Stimulated activated CD8-positive, alpha-beta memory T cell treated with anti-CD3 and anti-CD28 coated beads, Interleukin-4, amount 100 ng/mL, for 4 hours (primary cell): ENCODE measurements at places on chromosomes 7 and 10.

- DNase-seq: no peak
Measured at GRCh38 chr7:5510426-5511045, 86.9 kb upstream of the TNRC18 start.

GRCh38 chr10:33260403-33261149 is 73.9 kb downstream of the NRP1 start:
- DNase-seq: no peak

- no peak for DNase-seq
Measured at GRCh38 chr7:156607332-156608172, 33.0 kb upstream of the RNF32 start.

DNA sequence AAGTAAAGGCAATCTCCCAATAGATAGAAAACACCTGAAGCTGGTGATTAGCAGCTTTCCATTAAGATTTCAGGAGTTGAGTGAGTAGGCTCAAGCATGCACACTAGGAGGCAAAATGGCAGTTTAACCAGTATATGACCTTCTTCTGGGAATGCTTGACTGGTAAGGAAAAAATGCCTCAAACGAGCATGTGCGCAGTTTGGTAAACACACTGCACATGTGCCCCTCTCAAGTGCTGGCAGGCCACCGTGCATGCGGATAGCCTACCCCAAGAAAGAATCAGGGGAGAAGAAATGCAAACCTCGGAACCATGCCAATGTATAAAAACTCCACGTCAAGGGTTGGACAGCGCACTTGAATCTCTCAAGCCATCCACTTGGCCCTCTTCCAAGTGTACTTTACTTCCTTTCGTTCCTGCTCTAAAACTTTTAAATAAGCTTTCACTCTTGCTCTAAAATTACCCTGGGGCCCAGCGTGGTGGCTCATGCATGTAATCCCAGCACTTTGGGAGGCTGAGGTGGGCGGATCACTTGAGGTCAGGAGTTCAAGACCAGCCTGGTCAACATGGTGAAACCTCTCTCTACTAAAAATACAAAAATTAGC is 98.8 kb upstream of the CDK1 start:
- no peak for DNase-seq

DNA sequence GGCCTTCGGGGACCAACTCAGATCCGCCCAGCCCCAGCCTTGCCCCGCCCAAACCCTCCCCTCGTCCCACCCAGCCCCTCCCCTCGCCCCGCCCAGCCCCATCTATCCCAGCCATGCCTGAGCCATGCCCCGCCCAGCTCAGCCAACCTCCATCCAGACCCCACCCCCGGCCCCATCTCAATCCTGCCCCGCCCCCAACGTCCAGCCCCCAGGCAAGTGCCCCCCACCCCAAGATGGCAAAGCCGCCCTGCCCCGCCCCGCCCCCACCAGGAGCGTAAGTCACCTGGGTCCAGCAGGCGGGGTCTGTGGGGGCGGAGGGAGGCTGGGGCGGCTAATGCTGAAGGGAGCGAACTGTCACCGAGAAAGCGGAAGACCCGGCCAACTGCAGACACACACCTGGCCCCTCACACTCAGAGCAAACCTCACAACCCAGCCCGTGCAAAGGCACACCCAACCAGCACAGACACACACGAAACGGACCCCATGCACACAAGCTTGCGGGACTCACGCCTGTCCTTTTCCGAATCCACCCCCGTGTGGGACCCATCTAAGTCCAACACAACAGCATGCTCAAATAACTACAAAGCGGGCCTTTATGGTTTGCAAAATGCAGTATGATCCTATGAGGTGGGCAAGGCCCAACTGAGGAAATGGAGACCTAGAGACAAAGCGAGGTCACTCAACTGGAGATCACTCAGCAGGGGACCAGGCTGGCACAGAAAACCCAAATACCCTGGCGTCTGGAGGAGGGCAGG is 11.5 kb upstream of the OGA start:
- DNase-seq: peak; percentile 33

DNA sequence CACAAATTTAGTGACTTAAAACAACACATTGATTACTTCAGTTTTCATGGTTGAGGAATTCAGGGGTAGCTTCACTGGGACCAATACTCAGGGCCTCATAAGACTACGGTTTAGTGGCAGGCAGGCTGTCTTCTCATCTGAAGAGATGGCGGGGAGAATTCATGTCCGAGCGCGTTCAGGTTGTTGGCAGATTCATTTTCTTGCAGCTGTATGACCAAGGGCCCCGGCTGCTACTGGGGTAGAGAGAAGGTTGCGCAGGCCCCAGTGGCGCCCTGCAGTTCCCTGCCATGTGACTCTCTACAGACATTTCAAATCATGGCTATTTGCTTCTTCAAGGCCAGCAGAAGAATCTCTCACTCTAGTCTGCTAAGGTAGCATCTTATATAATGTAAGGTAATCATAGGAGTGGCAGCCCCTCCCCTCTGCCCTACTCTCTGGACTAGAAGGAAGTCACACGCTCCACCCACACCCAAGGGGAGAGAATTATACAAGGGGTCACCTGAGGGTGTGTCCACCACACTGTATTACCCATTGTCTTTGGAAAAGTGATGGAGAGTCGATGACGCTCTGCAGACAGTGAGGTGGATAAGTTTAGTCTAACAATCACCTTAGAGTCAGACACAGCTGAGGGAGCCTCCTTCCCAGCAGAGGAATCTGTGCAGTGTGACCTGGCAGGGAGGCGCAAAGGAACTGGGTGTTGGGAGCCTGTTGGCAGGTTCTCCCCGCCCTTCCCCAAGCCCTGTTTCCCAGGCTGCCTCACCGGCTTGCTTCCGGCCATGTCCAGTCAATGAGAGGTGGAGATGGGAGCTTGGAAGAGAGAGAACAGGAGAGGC is 35.7 kb upstream of the PLEKHA1 start:
- DNase-seq: no peak

GRCh38 chr7:37943905-37944736 is 23.7 kb downstream of the EPDR1 start:
- no peak for DNase-seq

DNA sequence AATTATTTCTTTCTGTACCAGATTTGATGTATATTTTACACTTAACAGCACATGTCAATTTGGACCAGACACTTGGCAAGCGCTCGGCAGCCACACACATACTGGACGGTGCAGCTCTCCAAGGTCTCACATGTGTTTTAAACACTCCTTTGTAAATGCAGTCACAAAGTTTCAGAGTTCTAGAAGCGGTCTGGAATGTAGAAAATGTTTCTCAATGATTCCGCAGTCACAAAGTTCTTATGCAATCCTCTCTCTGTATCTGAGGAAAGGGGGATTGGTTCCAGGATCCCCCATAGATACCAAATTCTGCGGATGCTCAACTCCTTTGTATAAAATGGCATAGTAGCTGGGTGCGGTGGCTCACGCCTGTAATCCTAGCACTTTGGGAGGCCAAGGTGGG is 253.0 kb upstream of the GRB10 start:
- DNase-seq: no peak
